ENCODE measurements at places on chromosomes 2 and 18. TPM values are rescaled to one million over a fixed set of nuclear protein-coding genes. Genes with fewer than 3 reads are reported as not detected.

DNA sequence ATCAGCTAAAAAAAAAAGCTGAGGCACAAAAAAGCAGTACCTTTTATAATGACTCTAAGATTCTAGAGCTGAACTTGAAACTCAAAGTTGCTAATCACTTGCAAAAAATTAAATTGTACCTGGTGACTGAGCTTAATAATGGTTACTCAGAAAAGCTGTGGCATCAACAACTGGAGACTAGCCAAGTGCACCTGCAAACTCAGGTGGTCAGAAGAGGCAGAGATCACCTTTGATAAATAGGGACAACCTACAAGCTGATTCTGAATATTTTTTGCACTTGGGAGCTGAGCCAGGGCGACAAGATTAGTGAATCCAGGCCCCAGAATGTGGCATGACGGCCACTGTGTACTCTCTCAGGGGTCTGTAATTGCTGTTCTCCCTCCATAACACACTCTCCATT is 3.0 kb downstream of the ABHD3 start:
- DNase-seq = no peak

GRCh38 chr2:86049529-86049928 is 56.2 kb downstream of the POLR1A start:
- no peak for DNase-seq

DNA sequence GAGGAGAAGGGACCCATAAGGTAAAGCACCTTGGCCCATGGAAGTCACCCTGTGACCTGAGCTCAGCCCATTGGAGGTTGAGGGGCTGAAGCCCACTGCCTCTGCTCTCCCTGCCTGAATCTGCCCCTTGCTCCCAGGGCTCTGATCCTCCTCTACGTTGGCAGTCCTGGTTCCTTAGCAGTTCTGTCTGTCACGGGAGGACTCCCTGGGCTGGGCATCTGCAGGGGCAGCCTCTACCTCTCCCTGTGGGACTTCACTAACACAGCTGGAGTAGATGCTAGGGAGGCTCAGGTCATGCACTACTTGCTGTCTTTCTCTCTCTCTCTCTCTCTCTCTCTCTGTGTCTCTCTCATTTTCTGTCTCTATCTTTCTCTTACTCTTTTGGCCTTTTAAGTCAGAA is 8.7 kb downstream of the GYPC start:
- DNase-seq = no peak

DNA sequence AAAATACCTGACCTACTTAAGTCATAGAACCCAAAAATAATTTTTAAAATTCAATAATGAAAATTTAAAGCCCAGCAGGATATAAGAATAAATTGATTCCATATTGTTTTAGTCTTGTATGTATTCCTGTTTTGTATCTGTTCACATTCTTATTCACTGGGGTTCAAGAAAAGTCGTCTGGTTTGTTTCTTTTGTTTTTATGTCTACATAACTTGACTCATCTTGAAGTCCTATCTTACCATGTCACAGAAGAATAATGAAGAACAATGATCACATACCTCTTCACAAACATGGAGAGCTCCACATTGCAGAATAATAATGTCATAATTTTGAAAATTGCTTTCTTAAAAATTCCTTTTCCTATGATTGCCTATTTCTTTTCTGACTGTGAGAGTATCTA is 43.4 kb upstream of the LRP1B start:
- DNase-seq = no peak

DNA sequence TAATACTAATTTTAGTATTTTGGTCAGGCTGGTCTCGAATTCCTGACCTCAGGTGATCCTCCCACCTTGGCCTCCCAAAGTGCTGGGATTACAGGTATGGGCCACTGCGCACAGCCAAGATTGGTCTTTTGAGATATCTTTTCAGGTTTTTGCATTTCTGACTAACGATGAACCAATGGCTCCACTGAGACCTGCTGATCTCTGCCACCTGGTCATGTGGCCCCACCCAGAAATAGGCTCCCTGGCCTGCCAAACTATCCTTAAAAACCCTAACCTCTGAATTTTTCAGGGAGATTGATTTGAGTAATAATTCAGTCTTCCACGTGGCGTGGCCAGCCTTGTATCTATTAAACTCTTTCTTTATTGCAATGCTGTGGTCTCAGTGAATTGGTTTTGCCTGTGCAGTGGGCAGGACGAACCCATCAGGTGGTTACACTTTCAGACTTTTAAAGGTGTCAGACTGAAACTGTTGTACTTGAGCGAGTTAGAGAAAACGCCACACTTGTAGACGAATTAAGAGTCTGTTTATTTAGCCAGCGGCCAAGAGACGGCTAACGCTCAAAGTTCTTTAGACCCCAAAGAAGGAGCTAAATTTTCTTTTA is 85.8 kb upstream of the MSH6 start:
- no peak for DNase-seq

Gene LRP2
- not detected for total RNA-seq

Gene TLK1
- 15.1 TPM for total RNA-seq

Gene IL36A
- not detected for total RNA-seq

Gene ROCK1
- 143 TPM for total RNA-seq

Gene CD207
- total RNA-seq = not detected

All from stomach (tissue), 19 donors.